ENCODE measurements at places on chromosomes 16 and 17. TPM values are rescaled to one million over a fixed set of nuclear protein-coding genes. Genes with fewer than 3 reads are reported as not detected.

The CDRT4 gene
- 17.3 TPM for total RNA-seq

The TAT gene
- total RNA-seq: not detected

DNA sequence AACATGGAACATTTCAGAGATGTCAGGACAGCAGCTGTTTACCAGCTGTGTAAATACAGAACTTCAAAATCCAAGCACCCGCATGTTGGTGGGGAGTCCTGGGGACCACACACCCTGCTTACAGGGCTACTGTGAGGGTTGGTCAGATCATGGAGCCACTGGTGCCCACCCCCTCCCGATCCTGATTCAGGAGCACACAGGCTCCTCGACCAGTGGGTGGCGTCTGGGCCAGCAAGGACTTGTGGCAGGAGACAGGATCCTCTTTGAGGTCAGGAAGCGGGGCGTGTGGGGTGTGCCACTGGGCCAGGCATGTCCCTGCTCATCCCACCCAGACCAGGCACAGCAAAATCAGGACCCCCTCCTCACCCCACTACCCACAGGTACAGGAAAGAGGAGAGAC is 83.6 kb downstream of the SDK2 start:
- H3K36me3 ChIP-seq: no peaks in the 10 kb centered on the region
- no peak for DNase-seq
- no peak overlapping the region for H3K4me3 ChIP-seq
- no peaks in the 10 kb centered on the region for H3K27me3 ChIP-seq

DNA sequence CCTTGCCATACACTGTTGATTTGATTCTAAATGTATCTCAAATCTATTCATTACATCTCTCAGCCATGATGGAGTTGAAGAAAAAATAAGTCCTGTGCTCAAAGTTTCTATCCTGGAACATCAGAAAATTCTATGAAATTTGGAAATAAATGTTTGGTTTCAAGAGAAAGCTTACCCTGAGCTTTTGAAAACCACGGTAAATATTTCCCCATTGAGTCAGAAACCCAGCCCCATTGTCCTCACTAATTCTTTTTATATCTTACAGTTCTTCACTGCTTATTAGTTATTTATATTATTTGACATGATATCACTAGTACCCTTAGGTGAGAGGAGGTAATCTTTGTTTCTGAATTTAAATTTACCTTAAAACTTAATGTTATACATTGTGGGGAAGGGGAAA is 128.5 kb downstream of the MRTFB start:
- no peak overlapping the region for H3K27ac ChIP-seq
- no peak for DNase-seq
- no peak overlapping the region for H3K4me3 ChIP-seq
- no peaks in the 10 kb centered on the region for H3K36me3 ChIP-seq

GRCh38 chr17:30173649-30174048 is 57.0 kb downstream of the NSRP1 start:
- H3K4me3 ChIP-seq: no peak overlapping the region
- no peaks in the 10 kb centered on the region for H3K4me1 ChIP-seq
- DNase-seq: no peak
- no peak overlapping the region for H3K27ac ChIP-seq

- peak; percentile 74 for DNase-seq
- H3K27me3 ChIP-seq: no peaks in the 10 kb centered on the region
Observed at GRCh38 chr16:77211880-77212740, 12.9 kb downstream of the SYCE1L start.

- H3K4me3 ChIP-seq: no peak overlapping the region
- H3K27me3 ChIP-seq: no peaks in the 10 kb centered on the region
- H3K27ac ChIP-seq: no peak overlapping the region
- H3K36me3 ChIP-seq: no peaks in the 10 kb centered on the region
Observed at GRCh38 chr16:1469693-1470201, 5.1 kb downstream of the CLCN7 start.

- H3K27me3 ChIP-seq: peaks cover 12% of the 10 kb centered on the region
- H3K4me1 ChIP-seq: no peaks in the 10 kb centered on the region
- no peaks in the 10 kb centered on the region for H3K36me3 ChIP-seq
- H3K27ac ChIP-seq: no peak overlapping the region
- no peak overlapping the region for H3K4me3 ChIP-seq
Observed at GRCh38 chr16:73051226-73051625, 3.3 kb upstream of the ZFHX3 start.

The IL21R gene
- total RNA-seq: 28.3 TPM

The TRPV2 gene
- total RNA-seq: 95.0 TPM

The MEOX1 gene
- 1.7 TPM for total RNA-seq

The WFIKKN2 gene
- total RNA-seq: not detected

- H3K27ac ChIP-seq: no peak overlapping the region
- no peaks in the 10 kb centered on the region for H3K27me3 ChIP-seq
- peaks cover 26% of the 10 kb centered on the region for H3K36me3 ChIP-seq
- no peak overlapping the region for H3K4me3 ChIP-seq
- no peaks in the 10 kb centered on the region for H3K4me1 ChIP-seq
Observed at GRCh38 chr16:87834668-87835473, 34.4 kb downstream of the SLC7A5 start.

- no peaks in the 10 kb centered on the region for H3K36me3 ChIP-seq
- no peak for DNase-seq
- no peaks in the 10 kb centered on the region for H3K4me1 ChIP-seq
- H3K27me3 ChIP-seq: no peaks in the 10 kb centered on the region
- no peak overlapping the region for H3K27ac ChIP-seq
- no peak overlapping the region for H3K4me3 ChIP-seq
Observed at GRCh38 chr17:79454826-79455225, 156.0 kb downstream of the RBFOX3 start.

GRCh38 chr16:24255456-24256371 is at the start of gene CACNG3:
TSS of gene CACNG3 (plus strand) at chr16:24256335. CDS start at chr16:24256755, 420 bp downstream.
- H3K27ac ChIP-seq: no peak within 1 kb of the TSS
- H3K4me3 ChIP-seq: no peak within 1 kb of the TSS
- H3K4me1 ChIP-seq: no peaks in the 10 kb centered on the region
- DNase-seq: peak; percentile 36
- H3K27me3 ChIP-seq: peaks cover 21% of the 10 kb centered on the region

GRCh38 chr16:58306327-58306726 is 11.5 kb upstream of the PRSS54 start:
- no peaks in the 10 kb centered on the region for H3K27me3 ChIP-seq
- H3K36me3 ChIP-seq: no peaks in the 10 kb centered on the region
- H3K27ac ChIP-seq: no peak overlapping the region
- H3K4me1 ChIP-seq: no peaks in the 10 kb centered on the region

GRCh38 chr16:4500272-4500671 is 24.1 kb downstream of the HMOX2 start:
- H3K27ac ChIP-seq: no peak overlapping the region
- peaks cover 12% of the 10 kb centered on the region for H3K36me3 ChIP-seq
- H3K4me1 ChIP-seq: peaks cover 88% of the 10 kb centered on the region
- no peaks in the 10 kb centered on the region for H3K27me3 ChIP-seq

DNA sequence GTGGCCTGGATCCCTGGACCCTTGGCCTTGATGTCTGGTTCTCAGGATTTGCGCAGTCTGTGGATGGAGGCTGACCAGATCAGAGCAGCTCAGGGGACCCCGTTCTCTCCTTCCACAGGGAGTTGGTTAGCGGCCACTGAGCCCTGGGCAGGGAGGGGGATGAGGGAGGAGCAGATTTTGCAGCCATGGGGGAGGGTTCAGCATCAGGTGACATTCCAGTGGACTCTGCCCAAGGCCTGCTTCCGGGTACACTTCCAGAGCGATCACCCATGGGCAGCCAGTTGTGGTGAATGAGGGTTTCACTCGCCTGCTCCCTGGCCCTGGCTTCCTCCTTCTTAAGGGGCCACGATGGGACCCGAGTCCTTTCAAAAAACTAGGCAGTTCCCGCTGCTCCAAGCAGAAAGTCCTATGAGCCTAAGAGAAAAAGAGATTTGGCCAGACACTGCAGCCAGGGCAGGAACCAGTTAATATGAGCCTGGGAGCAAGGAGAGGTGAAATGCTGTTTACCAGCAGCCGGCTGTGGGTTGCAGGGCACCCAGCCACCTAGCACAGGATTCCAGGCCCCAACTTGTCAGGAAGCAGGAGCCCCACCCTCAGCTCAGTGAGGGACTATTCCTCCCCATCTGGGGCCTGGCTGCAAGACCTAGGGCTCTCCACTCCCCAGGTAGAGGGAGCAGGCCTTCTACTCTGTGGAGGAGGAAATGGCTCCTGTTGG is 4.7 kb upstream of the GPRC5C start:
- H3K4me3 ChIP-seq: no peak overlapping the region
- peaks cover 14% of the 10 kb centered on the region for H3K4me1 ChIP-seq
- peaks cover 15% of the 10 kb centered on the region for H3K27me3 ChIP-seq
- DNase-seq: no peak
- H3K27ac ChIP-seq: no peak overlapping the region

The MT1A gene
- total RNA-seq: not detected

DNA sequence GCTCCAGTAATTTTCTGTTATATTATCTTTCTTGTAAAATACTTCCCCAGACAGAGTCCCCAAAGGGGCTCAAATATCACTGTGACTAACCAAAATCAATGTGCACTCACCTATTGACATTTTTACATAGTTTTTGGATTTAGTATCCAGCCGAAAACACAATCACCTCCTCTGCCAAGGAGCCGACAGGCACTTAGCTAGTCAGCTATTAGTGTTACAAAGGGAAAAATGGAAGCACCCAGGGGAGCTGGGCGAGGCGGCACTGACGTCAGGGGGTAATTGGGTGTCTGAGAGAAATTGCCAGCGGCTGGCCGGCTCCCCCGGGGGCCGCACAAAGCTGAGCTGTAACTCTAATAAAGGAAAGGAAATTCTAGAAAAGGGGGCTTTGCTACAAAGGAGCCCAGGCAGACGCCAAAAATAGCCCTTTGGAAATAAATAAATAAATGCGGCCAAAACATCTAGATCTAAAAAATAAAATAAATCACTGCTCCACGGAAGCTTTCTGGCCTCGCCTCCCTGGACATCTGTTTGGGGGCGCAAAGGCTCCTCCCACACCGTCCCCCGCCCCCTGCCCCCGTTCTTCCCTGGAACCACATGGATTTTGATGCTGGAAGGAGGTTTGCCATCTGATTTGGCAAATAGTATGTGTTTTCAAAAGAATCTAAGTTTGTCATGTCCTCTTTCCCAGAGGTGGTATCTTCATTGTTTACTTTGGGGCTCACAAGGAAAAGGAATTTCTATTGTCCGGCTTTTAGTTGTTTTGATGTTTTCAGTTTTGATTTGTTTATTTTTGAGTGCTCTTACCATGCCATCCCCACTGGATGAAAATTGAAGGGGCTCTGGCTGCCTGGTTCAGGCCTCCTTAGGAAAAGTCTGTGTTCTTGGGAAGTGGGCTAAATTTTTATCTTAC is 156.7 kb downstream of the ZNF423 start:
- DNase-seq: no peak
- no peak overlapping the region for H3K4me3 ChIP-seq
- H3K36me3 ChIP-seq: no peaks in the 10 kb centered on the region
- no peak overlapping the region for H3K27ac ChIP-seq
- H3K27me3 ChIP-seq: no peaks in the 10 kb centered on the region

DNA sequence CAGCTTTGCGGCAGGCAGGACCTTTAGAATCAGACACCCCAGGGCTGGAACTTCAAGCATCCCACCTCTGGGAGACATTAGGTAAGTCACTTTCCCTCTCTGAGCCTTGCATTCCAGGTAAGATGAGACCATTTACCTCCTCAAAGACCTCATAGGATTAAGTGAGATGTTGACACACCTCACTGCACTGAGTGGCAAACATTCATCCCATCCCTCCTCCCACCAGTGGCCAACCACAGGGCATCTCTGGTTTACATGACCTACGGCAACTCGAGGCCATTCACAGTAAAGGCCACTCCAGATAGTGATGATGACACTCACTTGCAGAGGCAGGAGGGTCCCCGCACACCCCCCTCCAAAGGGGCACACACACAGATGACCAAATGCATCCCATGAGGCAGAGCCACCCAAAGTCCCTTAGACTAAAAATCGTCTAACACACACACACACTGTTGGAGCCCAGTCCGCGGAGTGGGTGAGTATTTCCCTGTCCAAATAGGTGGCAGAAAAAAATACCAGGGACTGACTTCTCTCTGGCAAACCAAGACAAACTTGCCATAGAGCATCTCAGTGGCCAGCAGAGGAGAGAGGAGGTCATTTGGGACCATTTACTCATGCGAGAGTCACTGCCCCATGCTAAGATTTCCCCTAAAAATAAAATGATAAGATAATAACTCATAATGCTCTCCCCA is 454.9 kb downstream of the SOX9 start:
- no peak overlapping the region for H3K4me3 ChIP-seq
- H3K36me3 ChIP-seq: no peaks in the 10 kb centered on the region
- H3K4me1 ChIP-seq: no peaks in the 10 kb centered on the region
- no peak overlapping the region for H3K27ac ChIP-seq
- H3K27me3 ChIP-seq: no peaks in the 10 kb centered on the region

GRCh38 chr16:65622151-65622550 is 500.3 kb upstream of the CDH11 start:
- no peaks in the 10 kb centered on the region for H3K4me1 ChIP-seq
- no peak for DNase-seq
- no peaks in the 10 kb centered on the region for H3K27me3 ChIP-seq
- no peak overlapping the region for H3K4me3 ChIP-seq
- no peaks in the 10 kb centered on the region for H3K36me3 ChIP-seq

GRCh38 chr16:2953706-2954627 is 10.1 kb upstream of the KREMEN2 start:
- no peaks in the 10 kb centered on the region for H3K4me1 ChIP-seq
- H3K27me3 ChIP-seq: no peaks in the 10 kb centered on the region
- H3K36me3 ChIP-seq: no peaks in the 10 kb centered on the region
- DNase-seq: no peak

The CCL14 gene
- not detected for total RNA-seq

GRCh38 chr17:76453431-76453743 is 435 bp upstream of the UBE2O start:
- H3K4me3 ChIP-seq: peak overlapping the region; percentile 27
- H3K27me3 ChIP-seq: no peaks in the 10 kb centered on the region
- peak overlapping the region; percentile 57 for H3K27ac ChIP-seq

The CHTF18 gene
- 46.9 TPM for total RNA-seq

- H3K4me1 ChIP-seq: no peaks in the 10 kb centered on the region
- H3K36me3 ChIP-seq: no peaks in the 10 kb centered on the region
Observed at GRCh38 chr16:62883509-62883908, 847.3 kb upstream of the CDH8 start.

GRCh38 chr17:18291718-18292540 is 22.9 kb downstream of the TOP3A start:
- no peak for DNase-seq
- H3K27ac ChIP-seq: no peak overlapping the region
- H3K4me1 ChIP-seq: no peaks in the 10 kb centered on the region
- no peak overlapping the region for H3K4me3 ChIP-seq
- H3K27me3 ChIP-seq: no peaks in the 10 kb centered on the region
- H3K36me3 ChIP-seq: peaks cover 42% of the 10 kb centered on the region

The PDILT gene
- not detected for total RNA-seq

The PRRT2 gene
- total RNA-seq: 6.9 TPM

The ZDHHC7 gene
- total RNA-seq: 33.8 TPM

DNA sequence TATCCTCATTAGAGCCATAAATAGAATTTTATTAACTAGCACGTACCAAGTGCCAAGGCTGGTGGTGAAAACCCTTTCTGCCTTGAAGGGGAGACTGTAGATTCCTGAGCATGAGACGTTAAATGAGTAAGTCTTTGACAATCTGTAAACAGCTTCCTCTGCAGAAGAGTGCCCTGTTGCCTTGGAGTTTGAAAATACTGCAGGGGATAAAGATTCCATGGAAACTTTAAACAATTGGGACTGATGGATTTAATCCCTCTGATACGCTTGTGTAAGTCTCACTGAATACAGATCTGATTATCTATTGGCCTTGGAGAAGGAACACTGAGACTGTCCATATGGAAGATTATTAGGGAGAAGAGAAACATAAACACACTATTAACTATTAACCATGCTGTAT is 1053.4 kb upstream of the RBFOX1 start:
- H3K4me1 ChIP-seq: no peaks in the 10 kb centered on the region
- no peak for DNase-seq
- no peak overlapping the region for H3K4me3 ChIP-seq
- no peaks in the 10 kb centered on the region for H3K27me3 ChIP-seq
- no peak overlapping the region for H3K27ac ChIP-seq

The TMEM88 gene
- total RNA-seq: 7.9 TPM
